Fibroblast of skin of right quadriceps (primary cell): ENCODE measurements at places on chromosomes 12 and 14.

- no peak for DNase-seq
Observed at GRCh38 chr12:113855998-113856397, 110.1 kb downstream of the RBM19 start.

GRCh38 chr12:45648070-45648469 is 81.4 kb upstream of the ARID2 start:
- no peak for DNase-seq

GRCh38 chr14:83992857-83993256 is 1537.1 kb upstream of the FLRT2 start:
- peak; percentile 24 for DNase-seq

DNA sequence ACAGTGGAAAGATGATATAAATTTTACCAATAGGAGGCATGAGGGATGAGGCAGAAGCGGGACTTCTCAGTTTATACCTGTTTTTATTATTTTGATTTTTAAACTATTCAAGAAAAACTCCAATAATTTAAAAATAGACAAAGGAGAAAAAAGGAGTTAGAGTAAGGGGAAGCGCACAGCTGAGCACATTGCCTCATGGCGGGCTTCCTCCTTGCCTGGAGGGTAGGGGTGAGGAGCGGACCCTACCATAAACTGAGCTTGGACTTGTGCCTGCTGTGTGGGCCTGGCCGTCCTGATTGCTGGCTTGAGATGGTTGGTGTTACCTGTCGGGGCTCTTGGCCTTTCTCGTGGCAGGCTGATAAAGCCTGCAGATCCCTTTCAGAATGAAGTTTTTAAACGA is 15.1 kb upstream of the HIP1R start:
- no peak for DNase-seq

GRCh38 chr12:116361414-116362223 is 84.1 kb upstream of the MED13L start:
- no peak for DNase-seq

- DNase-seq, result no peak
Observed at GRCh38 chr12:61525331-61525730, 734.9 kb upstream of the USP15 start.

GRCh38 chr12:83052890-83053541 is 366.3 kb downstream of the TMTC2 start:
- no peak for DNase-seq

- DNase-seq, result peak; percentile 25
Observed at GRCh38 chr12:103799857-103800771, 40.9 kb downstream of the NT5DC3 start.

DNA sequence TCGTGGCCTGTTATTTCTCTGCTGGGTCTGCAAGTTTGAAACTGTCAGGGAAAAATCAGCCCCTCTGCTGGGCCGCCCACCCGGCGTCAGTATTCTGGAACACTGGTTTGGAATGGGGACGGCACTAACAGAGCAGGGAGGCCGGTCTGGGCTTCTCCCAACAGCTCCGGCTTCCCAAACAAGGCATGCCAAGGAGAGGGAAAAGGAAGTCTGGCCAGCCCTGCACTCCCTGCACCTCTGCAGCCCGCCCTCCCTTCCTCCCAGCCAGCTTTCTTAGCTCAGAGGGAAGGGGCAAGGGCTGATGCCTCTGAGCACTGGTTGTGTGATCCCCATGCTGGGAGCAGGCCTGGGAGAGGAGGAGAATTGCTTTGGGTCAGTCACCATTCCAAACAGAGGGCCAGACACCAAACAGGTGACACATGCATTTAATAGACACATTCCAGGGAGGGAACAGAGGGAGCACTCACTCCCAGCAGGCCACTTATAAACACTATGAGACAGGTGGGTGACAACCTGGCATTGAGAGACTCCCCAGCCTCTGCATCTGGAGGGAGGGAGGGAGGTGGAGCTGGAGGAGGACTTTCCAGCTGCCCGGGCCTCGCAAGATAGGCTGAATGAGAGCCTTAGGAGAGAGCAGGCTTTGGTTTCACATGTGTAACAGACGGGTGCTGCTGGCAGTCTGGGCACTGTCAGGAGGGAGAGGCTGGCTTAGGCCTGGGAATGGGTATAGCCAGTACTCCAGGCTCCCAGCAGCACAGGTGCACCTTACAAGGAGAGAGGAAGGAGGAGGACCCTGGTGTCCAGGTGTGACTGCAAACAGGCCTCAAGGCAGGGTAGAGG is 10.3 kb downstream of the KRT75 start:
- DNase-seq, result no peak

- no peak for DNase-seq
Observed at GRCh38 chr14:23861666-23862065, 91.9 kb upstream of the DHRS4 start.

- no peak for DNase-seq
Observed at GRCh38 chr14:92496191-92496857, 17.3 kb upstream of the RIN3 start.

DNA sequence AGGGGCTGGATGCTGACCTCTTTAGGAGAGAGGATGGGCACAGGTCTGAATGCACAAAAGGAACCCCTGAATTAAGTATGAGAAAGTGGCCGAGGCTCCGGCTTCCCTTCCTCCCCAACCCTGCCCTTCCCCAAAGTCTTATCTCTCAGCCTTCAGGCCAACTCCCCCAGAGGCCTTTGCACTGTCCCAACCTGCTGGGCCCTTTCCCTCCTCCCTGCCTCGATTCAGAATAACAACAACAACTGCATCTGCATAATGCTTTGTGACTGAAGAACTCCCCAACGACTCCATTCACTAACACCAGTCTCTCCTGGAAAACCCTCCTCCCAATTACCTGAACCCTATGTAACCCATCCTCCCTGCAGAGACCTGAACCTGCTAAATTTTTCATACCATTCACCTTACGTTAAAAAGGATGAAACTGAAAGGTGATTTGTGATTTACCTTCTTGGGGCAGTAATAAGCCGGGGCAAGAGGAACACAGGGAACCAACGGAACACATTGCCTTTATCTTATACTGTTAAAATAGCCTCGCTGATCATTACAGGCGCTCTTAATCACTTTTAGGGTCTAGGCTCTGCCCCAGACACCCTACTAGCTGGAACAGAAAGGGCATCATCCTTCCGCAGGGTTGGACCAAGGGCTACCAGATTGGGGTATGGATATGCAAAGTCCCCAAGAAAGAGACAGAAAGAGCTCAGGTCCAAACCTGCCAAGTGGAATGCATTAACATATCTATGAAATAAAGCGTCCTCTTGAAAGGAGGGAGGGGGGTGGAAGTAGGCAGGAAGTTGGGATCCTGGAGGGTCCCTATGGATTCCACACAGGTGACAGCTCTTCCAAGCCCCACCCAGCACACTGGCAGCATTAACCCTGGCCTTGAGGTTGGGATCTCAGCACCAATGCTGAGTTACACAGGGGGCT is 24.2 kb upstream of the FOXN3 start:
- DNase-seq, result no peak

GRCh38 chr14:86858591-86858990 is 1134.4 kb downstream of the GALC start:
- DNase-seq, result peak; percentile 29

DNA sequence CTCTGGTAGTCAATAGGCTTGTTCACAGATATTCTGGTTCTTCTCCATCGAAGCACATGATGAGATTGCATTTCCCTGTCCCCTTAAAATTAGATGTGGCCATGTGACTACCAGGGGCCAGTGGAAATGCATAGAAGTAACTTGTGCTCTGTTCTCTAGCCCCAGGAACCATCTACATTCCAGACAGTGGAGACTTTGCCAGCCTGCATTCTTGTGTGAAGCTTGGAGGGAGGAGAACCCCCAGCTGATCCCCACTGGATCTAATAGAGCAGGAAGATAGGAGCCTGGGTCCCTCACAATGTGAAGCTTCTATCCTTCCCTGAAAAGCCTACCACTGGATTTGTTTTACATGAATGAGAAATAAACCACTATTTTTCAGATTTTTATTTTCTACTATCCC is 130.1 kb downstream of the KITLG start:
- DNase-seq, result no peak

DNA sequence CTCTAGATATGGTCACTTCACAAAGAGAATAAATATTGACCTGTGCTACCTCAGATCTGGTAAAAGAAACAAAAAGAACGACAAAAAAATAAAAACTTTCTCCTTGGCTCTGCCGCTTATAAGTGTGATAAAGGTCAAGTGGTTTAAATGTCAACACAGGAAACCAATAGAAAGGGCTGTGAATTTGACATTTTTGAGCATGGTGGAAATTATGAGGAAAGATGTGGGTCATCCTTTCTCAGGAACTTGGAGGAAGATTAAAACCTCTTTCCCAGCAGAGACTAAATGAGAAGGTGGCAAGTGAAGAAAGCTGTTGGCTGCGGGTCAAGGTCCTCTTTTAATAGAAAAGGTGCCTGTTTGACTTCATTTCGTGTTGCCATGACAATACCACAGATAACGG is 28.2 kb downstream of the TESPA1 start:
- no peak for DNase-seq

DNA sequence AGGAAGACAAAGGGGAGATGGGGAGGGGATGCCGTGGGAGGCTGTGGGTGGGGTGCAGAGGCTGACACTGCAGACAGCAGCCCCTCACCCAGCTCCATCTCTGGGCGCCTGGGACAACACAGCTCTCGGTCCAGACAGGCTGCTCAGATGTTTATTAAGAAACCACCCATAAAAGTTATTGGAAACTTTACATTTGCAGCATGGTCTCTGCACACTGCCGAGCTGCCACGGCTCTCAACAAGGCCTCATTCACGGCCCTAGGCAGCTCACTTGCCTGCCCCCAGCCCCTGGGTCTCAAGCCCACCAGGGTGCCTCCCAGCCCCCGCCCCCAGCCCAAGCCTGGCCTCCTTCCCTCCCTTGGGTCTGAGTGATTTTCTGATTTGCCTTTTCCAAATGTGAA is 21.0 kb upstream of the COL2A1 start:
- no peak for DNase-seq

GRCh38 chr12:26134540-26134939 is 9.7 kb upstream of the BHLHE41 start:
- DNase-seq, result no peak

DNA sequence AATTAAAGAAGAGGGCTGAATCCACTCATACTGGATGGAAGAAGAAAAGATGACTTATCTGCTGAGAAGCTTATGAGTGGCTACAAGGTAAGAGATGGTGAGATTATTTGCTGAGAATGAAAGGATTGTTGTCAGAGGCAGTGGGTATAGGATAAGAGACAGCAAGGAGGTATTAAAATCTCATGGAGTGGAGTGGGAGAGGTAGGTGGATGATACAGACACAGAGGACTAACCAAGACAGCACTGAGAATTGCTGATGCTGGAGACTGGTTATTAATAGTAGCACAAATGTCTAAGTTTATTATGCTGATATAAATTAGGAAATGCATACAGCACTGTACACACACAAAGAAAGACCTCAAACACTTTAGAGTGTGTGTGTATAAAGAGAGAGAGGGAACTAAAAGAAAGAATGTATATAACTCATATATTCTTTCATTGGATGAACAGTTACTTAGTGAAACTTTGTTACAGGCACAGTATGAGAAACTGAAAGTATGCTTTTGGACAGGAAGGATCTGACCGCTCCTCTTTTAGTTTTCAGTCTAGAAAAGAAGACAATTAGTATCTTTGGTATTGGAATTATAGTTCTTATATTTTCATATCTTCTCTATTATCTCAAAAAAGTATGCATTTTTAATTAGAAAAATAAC is 543.1 kb downstream of the LRFN5 start:
- DNase-seq, result no peak

GRCh38 chr12:95615749-95616148 is 64.5 kb upstream of the USP44 start:
- no peak for DNase-seq

DNA sequence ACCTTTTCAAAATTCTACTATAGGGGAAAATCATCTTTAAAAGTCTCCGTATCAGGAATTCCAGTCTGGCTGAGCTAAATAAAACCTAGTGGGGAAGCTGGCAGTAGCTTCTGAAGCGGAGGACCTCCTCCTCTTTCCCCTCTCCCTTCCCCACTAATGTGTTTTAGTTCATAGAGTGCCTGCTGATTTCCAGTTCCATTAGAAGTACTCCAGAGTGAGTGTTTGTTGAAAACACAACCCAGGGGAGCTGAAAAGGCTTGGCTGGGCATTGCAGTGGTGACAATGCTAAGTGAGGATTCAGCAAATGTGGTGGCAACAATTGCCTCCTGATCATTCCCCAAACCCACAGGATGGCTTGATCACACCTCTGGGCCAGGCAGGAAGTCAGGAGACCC is 144.2 kb upstream of the FRMD6 start:
- peak; percentile 43 for DNase-seq

GRCh38 chr12:49362077-49362476 is 5.2 kb upstream of the SPATS2 start:
- no peak for DNase-seq

- DNase-seq, result no peak
Observed at GRCh38 chr12:112833939-112834338, 42.4 kb downstream of the RPH3A start.

GRCh38 chr12:94207849-94208621 is 59.7 kb downstream of the PLXNC1 start:
- DNase-seq, result no peak

DNA sequence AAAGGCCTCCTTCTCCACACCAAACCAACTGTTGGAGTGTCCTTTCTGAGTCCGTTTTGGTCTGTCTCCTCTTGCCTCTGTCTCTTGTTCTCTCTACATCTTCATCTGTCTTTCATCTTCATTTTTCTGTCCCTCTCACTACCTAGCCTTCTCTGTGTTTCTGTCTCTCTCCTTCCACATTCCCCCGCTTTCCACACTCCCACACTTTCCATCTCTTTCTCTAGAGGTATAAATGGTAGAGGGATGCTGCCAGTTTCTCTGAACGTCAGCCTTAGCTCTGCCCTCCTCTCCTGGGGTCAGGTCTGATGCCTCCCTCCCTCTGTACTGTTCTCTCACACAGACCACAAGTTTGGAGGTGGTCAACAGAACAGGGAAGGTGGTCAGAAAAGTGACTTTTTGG is 42.9 kb downstream of the SMUG1 start:
- DNase-seq, result no peak

- DNase-seq, result peak; percentile 77
Observed at GRCh38 chr14:99391671-99392070, 89.0 kb downstream of the SETD3 start.

DNA sequence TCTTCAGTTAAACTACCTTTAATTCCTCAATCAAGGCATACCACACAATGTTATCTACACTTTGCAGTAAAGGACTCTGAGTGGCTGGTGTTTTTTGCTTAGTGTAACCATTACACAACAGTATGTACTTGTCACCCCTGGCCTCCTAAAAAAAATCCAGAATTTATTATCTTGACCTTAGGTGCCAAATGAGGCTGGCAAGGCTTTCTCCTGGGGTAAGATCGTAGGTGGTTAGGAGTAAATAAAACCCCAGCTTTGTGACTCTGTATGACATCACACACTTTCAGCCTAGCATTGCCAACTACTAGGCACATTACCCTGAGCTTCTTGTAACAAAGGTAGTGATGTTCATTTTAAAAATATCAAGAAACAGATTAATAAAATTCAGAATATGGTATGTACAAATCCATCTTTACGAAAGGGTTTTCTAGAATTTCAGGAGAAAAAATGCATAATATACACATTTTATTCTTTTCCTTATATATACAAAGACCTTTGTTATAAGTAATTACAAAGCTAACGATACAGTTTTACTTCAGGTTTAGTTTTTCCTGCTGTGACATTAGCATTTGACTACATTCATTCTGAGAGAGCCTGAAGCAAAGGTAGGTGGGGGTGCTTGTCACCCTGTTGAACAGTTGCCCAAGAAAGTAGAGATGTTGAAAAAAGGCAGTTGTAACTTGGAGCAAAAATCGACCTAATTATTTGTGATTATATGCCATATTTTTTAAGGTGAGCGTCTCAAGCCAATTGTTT is 13.5 kb downstream of the TCL1A start:
- no peak for DNase-seq

GRCh38 chr14:46769292-46769691 is 117.7 kb upstream of the RPL10L start:
- no peak for DNase-seq

- DNase-seq, result no peak
Observed at GRCh38 chr14:102138535-102138934, 1.2 kb upstream of the WDR20 start.
